ENCODE measurements at places on chromosomes 1 and 21.

- no peak for DNase-seq
Measured at GRCh38 chr1:25161981-25162380, 70.3 kb downstream of the SYF2 start.

DNA sequence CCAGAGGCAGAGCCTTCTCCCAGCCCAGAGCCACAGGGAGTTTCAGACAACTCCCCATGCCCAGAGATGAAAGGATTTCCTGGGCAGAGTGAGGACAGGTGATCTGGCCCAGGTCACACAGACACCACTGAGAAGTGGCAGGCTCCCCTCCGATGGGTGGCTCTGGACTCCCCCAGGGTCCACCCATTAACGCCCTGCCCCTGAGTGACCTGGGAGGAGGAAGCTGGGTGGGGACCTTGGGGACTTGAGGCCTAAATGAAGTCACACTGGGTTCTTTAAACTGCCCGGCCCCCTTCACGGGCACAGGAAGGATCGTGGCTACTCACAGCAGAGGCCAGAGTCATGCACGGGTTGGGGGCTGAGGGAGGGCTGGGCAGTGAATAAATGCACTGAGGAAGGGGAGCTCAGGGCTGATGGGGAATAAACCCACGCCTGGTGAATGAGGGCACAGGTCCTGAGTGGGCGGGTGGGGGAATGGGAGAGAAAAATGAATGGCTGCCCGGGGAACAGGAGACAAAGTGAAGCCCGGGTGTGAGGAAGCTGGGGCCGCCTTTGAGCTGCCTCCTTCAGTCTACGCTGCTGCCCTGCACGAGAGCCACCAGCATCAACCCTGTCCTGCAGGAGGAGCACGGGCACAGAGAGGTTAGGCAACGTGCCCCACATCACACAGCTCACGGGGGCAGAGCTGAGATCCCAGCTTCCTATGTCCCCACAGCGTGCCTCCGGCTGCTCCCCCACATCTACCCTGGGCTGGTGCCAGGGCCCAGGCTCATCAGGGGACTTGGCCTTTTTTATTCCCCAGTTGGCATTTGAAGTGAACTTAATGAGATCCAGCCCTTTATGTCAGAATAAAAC, 404.3 kb downstream of the MATN1 start:
- no peak for DNase-seq

GRCh38 chr1:244304656-244305055, 147.1 kb downstream of the ADSS2 start:
- DNase-seq, result no peak

- DNase-seq, result no peak
Measured at GRCh38 chr1:81950591-81951244, 150.0 kb downstream of the ADGRL2 start.

- DNase-seq, result no peak
Measured at GRCh38 chr1:154745286-154745731, 124.8 kb downstream of the KCNN3 start.

- no peak for DNase-seq
Measured at GRCh38 chr1:26281971-26282370, 2.1 kb downstream of the SH3BGRL3 start.

GRCh38 chr1:53267761-53268160, 29.4 kb upstream of the MAGOH start:
- DNase-seq, result no peak

DNA sequence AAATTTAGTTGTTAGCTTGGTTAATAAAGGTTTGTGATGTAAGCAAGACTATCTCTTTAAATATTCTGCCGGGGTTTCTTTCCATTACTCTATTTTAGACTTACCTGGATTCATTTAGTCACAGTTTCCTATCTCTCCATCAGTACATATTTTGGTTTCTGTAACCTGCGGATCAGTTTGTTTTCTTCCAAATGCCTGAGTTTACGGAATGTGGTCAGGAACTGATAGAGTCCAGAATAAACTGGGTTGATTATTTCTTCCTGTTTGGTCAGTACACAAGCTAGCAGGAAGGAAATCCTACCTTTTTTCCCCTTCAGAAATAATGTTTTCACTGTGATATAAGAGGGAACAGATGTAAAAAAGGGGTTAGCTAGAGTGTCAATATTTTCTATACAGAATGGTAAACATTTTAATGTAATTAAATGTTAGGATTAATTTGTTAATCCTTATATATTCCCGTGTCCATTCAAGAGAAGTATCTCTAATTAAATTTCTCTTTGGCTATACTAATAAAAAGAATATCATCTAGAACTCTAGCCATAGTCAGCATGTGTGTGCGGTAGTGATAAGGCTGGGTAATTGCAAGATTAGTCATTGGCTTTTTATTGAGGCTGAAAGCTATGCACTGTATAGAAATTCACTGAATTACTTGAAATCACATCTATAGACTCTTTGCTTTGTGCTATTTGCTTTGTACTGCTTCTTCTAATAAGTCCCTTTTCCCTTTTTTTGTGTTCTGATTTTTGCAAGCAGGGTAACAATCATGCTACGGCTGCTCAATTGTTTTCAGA, 144.7 kb upstream of the ADGRL4 start:
- no peak for DNase-seq

DNA sequence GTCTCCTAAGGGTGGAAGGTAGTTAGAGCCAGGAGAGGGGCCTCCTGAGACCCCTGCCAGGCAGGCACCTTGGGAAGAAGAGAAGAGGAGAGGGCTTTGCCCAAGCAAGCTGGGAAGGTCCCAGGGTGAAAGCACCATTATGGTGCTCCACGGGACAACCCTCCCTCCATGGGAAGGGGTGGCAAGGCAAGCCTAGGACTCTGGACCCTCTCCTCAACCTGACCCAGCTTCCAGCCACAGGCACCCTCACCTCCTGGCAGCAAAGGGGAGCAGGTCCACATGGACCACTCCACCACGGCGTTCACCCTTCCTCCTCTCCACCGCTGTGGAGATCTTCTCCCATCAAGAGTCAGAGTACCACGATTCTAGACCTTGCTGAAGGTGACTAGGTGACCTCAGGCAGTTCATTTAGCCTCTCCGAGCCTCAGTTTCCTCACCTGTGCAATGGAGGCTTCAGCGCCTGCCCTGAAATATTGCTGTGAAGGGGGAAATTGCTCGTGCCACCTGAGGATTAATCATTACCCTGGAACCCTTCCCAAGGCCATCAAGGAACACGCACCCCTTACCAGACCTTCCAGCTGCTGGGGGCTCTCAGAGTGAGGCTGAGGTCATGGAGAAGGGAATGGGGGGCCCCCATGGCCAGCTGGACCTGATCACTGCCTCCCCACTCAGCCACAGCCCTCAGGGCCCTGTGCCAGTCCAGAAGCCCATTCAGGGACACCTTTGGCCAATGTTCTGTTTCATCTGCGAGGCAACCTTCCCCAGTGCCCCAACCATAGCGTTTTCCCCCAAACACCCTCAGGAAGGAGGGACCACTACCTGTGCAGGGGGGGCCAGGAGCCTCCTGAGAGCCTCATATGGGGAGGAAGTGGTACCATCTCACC, 1.6 kb downstream of the RAP1GAP start:
- no peak for DNase-seq

DNA sequence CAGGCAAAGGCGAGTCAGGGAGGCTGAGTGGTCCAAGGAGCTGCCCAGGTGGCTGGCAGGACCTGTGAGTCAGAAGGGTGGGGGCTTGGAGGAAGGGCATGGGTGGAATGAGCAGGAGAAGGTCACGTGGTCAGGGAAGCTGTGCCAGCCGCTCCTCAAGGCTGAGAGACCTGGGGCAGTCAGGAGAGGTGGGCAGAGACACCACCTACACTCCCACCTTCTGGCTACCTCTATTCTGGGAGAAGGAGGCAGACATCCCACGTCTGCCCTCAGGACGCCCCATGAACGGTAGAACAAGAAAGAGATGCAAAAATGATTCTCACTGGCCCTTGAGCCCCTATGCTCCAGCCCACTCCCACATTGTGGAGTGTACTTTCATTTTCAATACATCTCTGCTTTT, 151.8 kb upstream of the RAB4A start:
- no peak for DNase-seq

DNA sequence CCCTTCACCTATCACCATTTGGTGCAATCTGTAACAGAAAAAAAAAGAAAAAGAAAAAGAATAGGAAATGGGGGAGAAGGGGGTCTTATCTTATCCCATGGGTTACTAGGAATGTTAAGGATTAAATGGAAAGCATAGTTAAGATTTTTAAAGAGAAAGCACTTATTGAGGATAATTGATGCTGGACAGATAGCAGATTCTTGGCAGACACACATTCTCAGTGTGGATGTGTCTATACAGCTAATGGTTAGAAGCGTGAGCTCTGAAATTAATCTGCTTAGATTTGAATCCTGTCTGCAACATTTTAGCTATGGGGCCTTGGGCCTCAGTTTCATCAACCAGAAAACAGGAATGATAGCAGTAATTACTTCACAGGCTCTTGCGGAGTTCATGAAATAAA, 67.1 kb downstream of the SSBP3 start:
- DNase-seq, result no peak

- DNase-seq, result no peak
Measured at GRCh38 chr1:219239518-219239917, 65.8 kb downstream of the LYPLAL1 start.

GRCh38 chr1:216750031-216750627, 26.9 kb upstream of the ESRRG start:
- no peak for DNase-seq

GRCh38 chr1:1967879-1968278, 35.7 kb downstream of the CFAP74 start:
- DNase-seq, result no peak
